ENCODE measurements at places on chromosomes 7 and 10. TPM values are rescaled to one million over a fixed set of nuclear protein-coding genes. Genes with fewer than 3 reads are reported as not detected.

DNA sequence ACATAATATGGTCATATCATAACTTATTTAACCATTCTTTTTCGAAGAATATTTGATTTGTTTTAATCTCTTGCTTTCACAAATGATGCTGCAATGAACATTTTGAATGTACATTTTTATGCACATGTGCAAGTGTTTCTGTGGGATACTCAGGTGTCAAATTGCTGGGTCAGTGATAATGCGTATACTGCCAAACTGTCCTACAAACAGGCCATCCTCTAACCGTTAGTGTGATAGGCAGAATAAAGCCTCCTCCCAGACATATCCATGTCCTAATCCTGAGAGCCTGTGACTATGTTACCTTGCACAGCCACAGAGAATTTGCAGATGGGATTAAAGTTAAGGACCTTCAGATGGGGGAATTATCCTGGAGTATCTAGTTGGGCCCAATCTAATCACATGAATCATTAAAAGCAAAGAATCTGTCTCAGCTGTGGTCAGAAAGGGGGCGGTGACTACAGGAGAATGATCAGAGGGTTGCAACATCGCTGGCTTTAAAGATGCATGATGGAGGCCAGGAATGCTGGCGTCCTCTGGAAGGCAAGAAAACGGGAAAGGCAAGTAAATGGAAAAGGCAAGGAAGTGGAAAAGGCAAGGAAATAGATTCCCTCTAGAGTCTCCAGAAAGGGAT lies 46.7 kb downstream of the FZD1 start:
- DNase-seq, result peak; percentile 14

- no peak for DNase-seq
These were observed 225.0 kb downstream of the CACNB2 start for GRCh38 chr10:18364987-18365775.

The OR9A2 gene
- total RNA-seq, result not detected

DNA sequence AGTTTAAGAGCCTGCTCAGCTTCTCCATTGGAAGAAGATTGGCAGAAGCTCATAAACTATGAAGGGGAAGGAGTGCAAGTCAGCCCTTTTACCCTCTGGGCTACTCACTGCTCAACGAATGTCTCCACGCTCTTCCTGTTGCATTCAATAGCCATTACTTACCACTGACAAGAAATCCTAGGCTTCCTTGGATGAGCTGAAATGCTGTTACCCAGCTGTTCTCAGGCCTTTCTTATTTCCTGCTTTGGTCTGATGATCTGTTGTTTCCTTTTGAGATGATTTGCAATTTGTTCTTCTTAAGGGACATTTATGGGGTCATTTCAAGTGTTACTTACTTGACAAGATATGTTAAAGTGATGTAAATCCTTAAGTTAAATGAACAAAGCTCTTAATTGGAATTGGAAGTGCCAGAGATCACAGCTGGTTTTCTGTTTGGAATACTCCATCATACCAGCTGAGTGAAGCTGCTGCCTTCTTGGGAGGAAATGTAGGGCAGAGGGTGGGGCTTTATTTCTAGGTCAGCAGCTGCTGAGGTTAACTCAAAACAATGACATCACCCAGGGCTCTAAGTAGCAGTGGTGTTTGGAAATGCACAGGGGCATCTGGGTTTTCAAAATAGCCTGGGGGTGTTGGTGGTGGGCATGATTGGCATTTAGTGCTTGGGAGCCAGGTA lies 170.0 kb downstream of the PRKCQ start:
- DNase-seq, result no peak

DNA sequence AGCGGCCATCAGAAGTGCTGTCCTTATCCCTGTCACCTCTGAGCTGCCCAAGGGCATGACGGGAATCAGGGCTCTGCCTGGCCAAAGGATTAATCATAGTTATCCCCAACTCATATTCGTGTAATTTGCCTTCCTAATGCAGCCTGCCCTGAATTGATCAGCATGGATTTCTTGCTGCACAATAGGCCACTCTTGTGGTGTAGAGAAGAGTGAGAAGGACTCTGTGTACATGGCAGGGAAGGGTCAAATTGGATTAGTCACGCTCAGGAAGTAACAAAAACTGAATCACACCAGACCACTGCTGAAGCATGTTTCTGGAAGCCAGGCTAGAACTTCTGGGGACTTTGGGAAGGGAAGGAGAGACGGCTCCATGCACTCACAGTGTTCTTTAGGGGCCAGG lies 227.0 kb downstream of the BUB3 start:
- DNase-seq, result no peak
